ENCODE measurements at places on chromosomes 3 and 15.

DNA sequence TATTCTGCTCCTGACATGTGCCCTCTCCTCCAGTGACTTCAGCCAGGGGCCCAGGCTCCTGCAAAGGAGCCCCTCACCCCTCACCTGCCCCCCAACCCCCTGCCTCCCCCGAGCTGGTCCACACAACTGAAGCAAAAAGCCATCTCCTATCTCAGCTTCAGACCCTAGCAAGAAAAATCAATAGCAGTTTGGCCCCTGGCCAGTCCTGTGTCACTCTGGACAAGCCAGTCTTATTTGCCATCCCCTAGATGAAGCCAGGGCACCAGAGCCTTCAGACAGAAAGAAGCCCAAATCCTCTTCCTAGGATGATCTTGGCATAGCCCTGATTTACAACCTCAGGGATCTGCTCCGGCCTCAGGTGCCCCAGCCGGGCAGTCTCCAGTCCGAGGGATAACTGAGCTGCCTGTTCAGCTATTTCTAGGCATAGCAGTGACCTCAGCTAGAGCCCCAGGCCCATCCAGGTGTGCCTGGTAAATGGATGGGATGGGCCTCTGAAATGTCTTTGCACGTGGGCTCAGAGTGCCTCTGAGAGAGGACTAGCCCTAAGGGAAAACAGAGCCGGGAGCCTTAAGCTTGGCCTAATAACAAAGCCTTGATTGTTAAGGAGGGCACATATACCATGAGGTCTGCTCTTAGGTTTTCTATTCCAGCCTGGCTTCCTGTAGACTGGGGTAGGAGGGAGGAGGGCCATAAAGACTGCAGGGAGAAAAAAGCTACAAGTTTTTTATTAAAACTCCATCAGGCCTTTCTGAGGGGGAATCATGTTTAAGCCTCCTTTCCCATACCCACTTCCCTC is 242.0 kb downstream of the SHQ1 start:
- DNase-seq, result peak; percentile 75

- no peak for DNase-seq
Observed at GRCh38 chr15:75671730-75672602, 24.3 kb downstream of the SNX33 start.

DNA sequence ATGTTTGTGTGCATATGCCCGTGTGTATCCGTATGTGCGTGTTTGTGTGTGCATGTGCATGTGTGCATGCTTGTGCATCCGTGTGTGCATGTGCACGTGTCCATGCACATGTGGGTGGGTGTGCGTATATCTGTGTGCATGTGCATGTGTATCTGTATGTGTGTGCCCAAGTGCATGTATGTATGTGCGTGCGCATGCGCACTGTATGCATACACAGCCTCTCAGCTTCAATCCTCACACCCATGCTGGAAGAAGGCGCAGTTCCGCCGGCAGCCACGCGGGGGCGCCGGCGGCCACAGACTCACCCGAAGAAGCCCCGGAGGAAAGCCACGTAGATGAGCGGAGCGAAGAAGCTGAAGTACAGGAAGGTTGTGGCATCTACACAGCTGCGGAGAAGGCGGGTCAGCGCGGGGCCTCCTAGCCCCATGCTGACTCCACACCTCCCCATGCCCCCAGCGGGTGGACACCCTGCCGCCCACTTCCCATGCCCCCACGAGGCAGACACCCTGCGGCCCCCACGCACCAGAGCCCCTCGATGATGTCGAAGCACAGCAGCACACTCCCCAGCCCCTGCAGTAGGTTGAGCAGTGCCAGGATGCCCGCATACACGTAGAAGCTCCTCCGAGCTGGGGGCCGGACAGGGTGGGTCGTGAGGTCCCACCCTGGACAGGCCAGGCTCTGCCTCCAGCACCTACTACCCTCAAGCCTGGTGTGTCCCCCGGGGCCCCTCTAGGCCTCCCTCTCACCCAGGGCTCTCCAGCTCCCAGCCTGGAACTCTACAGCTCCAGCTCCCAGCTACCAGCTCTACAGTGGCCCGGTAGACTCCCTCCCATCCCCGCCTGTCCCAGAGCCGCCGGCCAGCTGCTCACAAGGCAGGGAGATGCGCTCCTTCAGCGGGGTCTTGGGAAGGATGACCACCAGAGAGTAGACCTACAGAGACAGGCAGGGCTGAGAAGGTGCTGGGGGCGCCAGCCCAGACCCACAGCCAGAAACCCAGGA is 15.4 kb downstream of the TPRA1 start:
- peak; percentile 77 for DNase-seq

DNA sequence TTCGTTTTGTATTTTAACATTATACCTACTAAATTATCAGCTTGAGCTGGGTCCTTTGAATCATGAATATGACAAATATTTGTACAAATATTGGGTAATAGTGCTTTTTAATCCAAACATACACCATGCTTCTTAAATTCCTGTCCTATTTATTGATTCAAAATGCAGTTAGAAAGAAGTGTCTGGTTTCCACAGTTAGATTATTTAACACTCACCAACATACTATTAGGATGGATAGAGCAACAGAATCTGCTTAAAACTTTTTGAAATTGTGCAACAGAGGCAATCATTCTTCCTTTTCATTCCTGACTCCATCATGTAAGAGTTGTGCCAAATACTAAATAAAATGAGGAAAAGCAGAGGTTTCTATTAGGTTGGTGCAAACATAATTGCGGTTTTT is 281.2 kb downstream of the LSAMP start:
- DNase-seq, result no peak

DNA sequence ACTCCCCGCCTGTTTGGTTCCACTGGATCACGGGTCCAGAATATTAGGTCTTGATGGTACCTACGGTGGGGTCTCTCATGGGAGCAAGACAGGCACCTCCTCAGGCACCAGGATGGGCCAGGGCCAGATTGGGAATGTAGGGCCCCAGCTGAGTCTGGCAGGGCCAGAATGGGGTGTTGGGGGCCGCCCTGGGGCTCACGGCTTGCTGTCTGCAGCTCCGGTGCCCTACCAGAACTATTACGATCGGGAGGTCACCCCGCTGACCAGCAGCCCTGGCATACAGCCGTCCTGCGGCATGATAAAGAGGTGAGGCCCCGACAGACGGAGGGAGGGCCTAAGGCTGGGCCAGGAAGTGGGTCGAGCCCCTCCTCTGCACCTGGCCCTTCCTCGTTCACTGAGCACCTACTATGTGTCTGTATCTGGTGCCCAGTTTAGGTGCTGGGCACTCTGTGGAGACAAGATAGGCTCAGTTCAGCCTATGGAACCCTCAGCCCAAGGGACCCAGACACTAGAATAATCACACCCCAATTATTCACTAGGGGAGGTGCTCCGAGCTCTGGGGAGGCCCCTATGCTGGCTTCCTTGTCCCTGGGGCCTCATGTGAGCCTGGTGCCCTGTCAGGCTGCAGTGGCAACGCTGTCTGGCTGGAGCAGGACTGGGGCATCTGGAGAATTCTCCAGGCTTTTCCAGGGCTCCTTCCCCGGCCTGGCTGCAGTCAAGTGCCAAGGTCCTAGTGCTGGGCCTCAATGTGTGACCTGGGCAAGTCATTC is 37.9 kb downstream of the PSTPIP1 start:
- DNase-seq, result no peak

GRCh38 chr15:45616901-45617323 is 17.9 kb upstream of the SQOR start:
- no peak for DNase-seq

- DNase-seq, result no peak
Observed at GRCh38 chr15:65805019-65805745, 13.1 kb upstream of the DENND4A start.

DNA sequence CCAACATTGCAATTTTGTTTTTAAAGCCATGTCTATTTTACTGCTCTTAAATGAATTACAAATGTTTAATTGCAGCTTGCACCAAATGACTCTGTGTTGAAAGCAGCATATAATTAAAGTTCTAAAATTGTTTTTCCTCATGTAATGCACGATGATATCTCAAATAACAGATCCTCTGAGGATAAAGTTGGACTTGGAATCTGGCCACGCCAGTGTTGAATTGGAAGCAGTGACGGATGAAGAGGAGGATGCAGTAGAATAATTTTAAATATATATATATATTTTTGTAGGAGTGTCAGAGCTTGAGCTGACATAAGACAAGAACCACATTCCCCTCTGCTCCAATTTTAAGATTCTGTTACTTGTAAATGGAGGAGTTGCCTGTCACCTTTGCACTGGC is 406.6 kb upstream of the DPPA4 start:
- DNase-seq, result no peak

DNA sequence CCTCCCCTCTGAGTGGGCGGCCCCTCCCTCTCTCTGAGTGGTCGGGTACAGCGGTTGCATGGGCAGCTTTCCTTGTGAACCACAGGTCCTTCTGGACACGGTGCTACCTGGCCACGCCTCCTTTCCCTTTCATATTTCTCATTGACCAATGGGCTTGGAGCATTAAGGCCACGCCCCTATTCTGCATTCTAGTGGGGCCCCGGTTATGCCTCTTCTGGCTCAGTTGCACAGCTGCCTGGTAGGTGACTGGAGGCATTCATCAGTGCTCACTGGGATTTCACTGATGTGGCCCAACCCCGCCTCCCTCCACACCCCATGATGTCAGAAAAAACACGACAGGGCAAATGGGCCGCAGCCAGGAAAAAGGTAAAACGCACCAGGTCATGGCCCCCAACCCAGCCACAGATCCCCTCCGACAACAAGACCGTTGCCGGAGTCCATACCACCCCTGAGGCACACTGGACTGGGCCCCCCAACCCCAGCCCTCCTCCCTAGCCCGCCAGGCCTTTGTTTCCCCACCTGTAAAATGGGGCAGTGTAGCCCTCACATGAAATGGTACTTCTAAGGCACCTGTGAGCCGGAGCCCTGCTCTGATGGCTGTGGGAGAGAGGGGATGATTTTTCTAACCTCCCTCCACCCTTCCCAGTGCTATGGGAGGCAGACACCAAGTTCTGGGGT is 26.3 kb downstream of the NGRN start:
- peak; percentile 2 for DNase-seq

DNA sequence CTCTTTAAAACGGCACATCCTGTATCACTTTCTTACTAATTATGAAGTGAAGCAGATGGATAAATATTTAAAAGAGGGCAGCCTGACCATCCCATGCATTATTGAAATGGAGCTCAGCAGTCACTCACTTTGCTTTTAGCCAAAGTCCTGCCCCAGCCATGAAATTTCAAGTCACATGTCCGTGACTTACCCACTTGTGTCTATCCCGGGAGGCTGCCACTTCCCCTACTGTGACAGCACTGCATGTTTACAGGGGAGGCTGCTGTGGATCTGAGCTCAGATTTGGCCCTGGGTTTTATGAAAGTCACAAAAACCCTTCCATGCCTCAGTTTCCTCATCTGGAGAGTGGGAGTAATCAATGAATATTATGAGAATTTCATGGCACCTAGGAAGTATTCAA is 17.9 kb upstream of the LRRK1 start:
- no peak for DNase-seq

DNA sequence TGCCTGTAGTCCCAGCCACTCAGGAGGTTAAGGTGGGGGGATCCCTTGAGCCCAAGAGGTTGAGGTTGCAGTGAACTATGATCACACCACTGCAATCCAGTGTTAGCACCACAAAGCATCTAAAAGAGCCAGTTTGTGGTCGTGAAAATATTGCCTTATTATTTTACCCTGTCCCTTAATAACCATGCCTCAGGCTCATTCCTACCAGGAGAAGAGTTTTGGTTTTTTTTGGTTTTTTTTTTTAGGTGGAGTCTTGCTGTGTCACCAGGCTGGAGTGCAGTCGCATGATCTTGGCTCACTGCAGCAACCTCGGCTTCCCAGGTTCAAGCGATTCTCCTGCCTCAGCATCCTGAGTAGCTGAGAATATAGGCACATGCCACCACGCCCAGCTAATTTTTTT is 17.9 kb upstream of the AVEN start:
- no peak for DNase-seq

DNA sequence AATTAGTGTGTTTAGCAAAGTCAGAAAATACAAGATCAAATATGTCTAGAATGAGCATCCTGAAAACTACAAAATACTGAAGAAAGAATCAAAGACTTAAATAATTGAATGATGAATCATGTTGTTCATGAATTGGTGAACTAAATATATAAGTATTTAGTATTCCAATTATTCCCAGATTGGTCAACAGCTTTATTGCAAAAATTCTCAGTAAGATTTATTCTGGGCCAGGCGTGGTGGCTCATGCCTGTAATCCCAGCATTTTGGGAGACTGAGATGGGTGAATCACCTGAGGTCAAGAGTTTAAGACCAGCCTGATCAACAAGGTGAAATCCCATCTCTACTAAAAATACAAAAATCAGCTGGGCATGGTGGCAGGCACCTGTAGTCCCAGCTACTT is 250.0 kb upstream of the NECTIN3 start:
- DNase-seq, result no peak

DNA sequence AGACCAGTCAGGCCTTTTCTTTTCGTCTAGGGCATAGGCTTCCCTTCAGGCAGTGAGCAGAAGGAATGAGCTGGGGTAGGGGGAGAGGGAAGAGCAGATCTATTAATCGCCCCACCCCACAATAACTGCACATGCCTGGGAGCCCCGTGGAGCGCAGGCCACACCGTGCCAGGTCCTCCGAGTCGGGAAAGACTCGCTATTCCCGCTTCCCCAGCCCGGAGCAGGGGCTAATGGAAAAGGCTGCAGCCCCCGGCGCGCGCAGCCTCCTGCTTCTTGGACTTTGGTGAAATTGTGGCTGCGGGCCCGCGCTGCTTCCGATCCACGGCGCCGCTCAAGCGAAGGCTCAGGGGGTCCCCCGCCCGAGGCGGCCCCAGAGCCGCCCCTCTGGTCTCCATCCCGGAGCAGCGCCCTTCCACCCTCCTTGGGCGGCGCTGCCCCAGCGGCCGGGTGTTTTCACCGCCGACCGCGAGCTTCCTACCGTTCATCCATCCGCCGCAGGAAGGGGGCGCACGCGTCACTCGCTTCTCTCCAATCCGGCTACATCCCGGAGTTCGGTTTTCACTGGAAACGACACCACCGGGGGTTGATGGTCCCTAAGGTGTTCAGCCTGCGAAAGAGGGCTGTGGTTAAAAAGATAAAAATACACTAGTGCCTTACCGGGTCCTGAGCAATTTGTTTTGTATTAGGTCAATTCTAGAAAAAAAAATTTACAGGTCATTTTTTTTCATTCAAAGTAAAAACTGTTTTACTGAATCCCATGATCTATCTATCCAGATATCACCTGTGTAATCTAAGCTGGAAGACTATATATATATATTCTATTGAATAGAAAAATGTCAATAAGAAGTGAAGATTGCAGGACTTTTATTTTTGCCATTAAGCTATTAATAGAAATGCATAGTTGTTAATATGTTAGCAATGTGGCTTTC is 4.4 kb upstream of the SYNM start:
- peak; percentile 60 for DNase-seq

- DNase-seq, result no peak
Observed at GRCh38 chr3:123804676-123805075, 79.5 kb downstream of the MYLK start.

DNA sequence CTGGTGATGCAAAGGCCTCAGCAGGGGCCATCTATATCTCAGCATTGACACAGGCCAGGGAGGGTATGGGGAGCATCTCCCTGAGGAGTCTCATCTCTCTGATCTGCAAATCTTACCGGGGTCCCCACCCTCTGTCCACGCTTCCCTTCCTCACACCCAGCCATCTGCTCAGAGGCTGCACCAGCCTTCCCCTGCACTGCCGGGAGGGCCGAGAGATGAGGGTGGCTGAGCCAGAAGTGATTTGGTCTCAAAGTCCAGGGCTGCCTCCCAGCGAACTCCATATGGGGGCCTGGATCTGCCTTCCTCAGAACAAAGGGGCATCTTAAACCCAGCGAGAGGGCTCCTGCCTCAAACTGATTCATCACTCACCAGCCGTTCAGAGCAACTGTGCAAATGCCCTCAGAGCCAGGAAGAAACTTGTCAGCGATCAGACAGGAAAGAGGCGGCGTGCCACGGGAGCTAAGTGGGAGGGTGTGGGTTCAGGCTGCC is 4.6 kb downstream of the IGDCC3 start:
- DNase-seq, result no peak

- no peak for DNase-seq
Observed at GRCh38 chr3:97689111-97689510, 75.4 kb upstream of the ARL6 start.

Data from NCI-H1092 treated with DMSO at 0.1 percent for 48 hours (cell line).